ENCODE measurements at places on chromosomes 1 and 21.
A peak's percentile ranks its signal among the peaks of the same experiment; 100 is the strongest.

- DNase-seq = no peak
Observed at GRCh38 chr1:156149374-156150332, 3.7 kb upstream of the SEMA4A start.

GRCh38 chr1:210764536-210764935 lies 369.4 kb downstream of the KCNH1 start:
- DNase-seq = no peak

GRCh38 chr1:150876119-150876454 lies 312 bp downstream of the ARNT start:
- DNase-seq = no peak

- no peak for DNase-seq
Observed at GRCh38 chr1:43034778-43035177, 76.1 kb upstream of the SLC2A1 start.

DNA sequence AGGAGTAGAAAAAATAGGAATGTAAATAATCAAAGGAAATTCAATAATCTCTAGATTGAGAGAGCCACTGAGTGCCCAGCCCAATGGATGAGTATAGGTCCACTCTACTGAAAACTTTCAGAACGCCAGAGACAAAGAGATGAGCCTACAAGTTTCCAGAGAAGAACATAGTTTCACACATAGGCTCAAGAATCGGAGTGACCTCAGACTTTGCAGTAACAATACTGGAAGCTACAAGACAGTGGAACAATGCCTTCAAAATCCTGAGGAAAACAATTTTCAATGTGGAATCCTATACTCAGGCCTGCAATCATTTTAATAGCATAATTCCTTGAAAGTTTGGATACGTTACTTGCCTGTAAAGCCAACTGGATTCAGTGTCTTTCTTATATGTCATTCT lies 11.0 kb downstream of the GJA4 start:
- DNase-seq = no peak

GRCh38 chr1:228068359-228068758 lies 14.1 kb upstream of the ARF1 start:
- DNase-seq = no peak

- DNase-seq = no peak
Observed at GRCh38 chr1:26780344-26780957, 7.3 kb upstream of the PIGV start.

GRCh38 chr1:49842596-49842995 lies 181.2 kb downstream of the AGBL4 start:
- no peak for DNase-seq

GRCh38 chr1:2240270-2241156 lies 12.4 kb downstream of the SKI start:
- no peak for DNase-seq

GRCh38 chr21:42413093-42413492 lies 9.4 kb downstream of the UBASH3A start:
- no peak for DNase-seq

DNA sequence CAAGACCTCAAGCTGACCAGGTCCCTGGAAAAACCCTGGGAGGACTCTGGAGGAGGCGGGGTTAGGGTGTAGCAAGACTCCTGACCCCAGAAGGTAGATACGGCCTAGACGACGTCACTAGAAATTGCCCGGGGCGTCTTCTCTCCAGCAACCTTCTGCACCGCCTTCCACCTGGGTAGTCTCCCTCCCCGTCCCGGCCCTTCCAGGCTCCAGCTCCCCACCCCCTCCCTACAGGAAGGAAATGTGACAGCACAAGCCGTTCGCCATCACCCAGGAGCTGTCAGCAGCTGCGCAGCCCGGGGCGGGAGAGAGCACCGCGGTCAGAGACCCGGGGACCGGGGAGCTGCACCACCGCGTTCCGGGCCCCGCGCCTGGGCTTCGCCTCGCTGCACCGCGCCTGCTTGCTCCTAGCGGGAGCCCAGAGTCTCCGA lies 20.0 kb downstream of the SERTAD4 start:
- DNase-seq = no peak

- DNase-seq = no peak
Observed at GRCh38 chr1:6280761-6281451, 20.0 kb upstream of the GPR153 start.

GRCh38 chr1:183597656-183598347 lies 7.5 kb upstream of the NCF2 start:
- no peak for DNase-seq

DNA sequence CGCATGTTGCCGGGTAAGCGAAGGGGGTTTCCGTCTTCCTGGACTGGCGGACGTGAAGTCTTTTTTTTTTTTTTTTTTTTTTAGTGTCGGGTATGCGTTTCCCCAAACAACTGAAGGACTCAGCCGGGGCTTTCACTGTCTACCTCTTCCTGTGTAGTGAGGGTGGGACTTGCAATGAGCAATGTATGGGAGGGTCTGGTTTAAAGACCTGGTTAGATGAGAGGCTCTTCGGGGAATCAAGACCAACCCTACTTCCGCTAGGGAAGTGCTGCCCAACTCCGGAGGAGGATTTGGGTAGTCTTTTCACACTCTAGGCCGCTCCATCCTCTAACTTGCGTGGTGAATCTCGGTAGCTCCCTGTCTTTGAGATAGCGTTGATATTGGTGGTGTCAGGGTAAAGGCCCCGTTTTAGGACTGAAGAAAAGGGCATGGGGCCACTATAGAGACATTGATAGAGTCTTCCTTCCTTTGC lies 754 bp downstream of the PRRC2C start:
- DNase-seq = peak; percentile 56

- DNase-seq = no peak
Observed at GRCh38 chr1:199273837-199274379, 635.1 kb downstream of the PTPRC start.

DNA sequence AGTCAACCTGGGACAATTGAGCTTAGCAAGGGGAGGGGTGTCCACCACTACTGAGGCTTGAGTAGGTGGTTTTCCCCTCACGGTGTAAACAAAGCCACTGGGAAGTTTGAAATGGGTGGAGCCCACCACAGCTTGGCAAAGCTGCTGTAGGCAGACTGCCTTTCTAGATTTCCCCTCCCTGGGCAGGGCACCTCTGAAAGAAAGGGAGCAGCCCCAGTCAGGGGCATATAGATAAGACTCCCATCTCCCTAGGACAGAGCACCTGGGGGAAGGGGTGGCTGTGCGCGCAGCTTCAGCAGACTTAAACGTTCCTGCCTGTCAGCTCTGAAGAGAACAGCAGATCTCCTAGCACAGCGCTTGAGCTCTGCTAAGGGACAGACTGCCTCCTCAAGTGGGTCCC lies 758.4 kb downstream of the LTN1 start:
- no peak for DNase-seq

GRCh38 chr1:83769594-83770318 lies 229.2 kb downstream of the TTLL7 start:
- no peak for DNase-seq

- DNase-seq = no peak
Observed at GRCh38 chr1:147204080-147204479, 21.1 kb downstream of the FMO5 start.
